ENCODE measurements at places on chromosomes 6 and 20. TPM values are rescaled to one million over a fixed set of nuclear protein-coding genes. Genes with fewer than 3 reads are reported as not detected.

DNA sequence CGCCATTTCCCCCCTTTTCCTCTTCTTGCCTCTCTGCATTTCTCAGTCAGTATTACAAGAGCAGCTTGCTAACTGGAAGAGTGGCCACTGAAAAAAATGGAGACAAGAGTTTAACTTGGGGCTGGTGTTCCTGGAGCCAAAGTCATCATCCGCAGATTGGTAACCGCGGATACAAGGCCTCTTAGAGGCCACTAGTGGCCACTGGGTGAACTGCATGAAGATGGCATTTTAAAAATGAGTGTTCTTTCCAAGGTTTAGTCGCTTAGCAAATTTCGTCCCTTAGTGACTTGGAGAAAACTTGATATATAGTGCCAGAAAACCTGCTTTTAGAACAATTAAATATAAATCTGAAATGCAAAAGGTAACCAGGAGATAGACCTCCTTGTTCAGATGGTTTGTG lies 4.8 kb downstream of the F13A1 start:
- DNase-seq, result no peak

DNA sequence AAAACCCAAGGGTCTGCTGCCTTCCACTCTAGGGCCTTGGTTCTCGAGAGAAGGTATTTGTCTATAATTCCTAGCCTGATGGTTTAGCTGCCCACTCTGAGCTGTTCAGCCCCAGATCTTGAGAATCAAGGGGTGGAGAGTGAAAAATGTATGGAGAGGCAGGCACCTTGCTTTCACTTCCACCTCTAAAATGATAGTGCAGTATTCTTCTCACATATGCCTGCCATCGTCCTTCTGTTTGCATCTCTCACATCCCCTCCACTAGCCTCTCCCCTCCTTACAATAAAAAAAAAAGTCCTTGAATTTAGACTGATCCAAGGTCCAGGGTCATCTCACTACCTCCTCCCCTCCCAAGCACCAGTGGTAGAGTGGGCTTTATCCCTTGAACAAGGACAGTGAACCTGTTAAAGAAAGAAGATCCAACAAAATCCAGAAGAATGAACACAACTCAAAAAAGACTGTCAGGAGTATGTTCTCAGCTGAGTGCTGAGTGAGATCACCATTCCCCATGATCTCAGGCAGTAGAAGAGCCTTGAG lies 104.2 kb downstream of the HIVEP1 start:
- DNase-seq, result no peak

DNA sequence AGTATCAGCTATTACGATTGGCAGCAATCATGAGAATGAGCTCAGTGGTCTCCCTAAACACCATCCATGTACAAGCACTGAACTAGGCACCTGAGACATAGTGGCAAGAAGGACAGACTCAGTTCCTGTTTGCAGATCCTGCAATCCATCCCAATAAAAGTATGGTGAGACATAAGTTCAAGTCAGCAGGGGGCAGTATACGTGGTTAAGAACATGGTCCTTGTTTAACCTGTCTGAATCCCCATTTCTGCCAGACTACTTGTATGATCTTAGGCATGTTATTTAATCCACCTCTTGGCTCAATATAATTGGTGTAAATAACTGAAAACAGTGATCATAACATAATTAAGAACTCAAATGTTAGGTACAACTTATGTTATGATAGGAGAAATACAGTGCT lies 33.2 kb upstream of the PNISR start:
- DNase-seq, result no peak

DNA sequence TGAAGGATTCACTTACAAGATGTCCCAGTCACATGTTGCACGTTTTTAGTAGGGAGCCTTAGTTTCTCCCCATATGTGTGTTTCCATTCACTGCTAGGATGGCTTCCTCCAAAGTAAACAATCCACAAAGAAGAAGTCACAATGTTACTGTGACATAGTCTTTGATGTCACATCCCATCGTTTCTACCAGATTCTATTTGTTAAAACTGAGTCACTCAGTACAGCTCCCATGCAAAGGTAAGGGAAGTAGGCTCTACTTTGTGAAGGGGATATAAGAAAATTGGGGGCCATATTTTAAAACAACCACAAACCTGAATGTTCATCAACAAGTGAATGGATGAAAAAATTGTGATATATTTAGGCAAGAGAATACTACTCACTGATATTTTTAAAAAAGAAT lies at the start of the genes OR11A1 and OR2H1:
TSS of gene OR11A1 (minus strand) at position 101 of the 400 bp plus-strand sequence. CDS start 29,430 bp downstream, outside the sequence.
TSS of gene OR2H1 (plus strand) at position 185 of the 400 bp plus-strand sequence. CDS start 4,615 bp downstream, outside the sequence.
- DNase-seq, result no peak

- DNase-seq, result no peak
Measured at GRCh38 chr6:16747232-16748024, 13.8 kb downstream of the ATXN1 start.

GRCh38 chr20:62056377-62056776 lies 9.3 kb downstream of the TAF4 start:
- no peak for DNase-seq

- DNase-seq, result peak; percentile 40
Measured at GRCh38 chr6:97668716-97669115, 385.7 kb upstream of the MMS22L start.

DNA sequence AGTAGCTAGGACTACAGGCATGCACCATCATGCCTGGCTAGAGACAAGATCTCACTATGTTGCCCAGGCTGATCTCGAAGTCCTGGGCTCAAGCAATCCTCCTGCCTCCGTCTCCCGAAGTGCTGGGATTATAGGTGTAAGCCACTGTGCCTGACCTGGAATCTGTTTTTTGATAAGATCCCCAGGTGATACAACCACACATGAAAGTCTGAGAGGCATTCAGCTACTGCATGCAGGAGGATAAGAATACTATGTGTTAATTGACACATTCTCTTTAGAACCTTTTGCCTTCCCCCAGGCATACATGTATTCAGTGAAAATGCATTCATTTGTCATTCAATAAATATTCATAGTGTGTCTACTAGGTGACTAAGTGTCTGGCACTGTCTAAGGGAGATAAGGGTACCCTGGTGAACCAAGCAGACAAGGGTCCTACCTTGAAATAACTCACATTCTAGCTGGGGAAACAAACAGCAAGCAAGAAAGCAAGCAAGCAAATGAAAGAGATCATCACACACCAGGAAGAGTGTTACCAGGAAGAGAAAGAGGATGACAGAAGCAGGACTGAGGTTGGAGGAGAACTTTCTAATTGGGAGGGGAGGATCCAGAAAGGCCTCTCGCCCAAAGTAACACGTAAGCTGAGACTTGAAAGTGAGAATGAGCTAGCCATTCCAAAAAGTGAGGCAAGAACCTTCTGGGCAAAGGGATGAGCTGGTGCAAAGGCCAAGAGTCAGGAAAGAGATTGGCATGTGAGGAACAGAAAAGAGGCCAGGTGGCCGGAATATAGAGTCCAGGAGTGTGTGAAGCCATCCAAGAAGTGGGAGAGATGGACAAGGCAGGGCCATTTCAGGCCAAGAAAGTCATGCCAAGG lies 6.5 kb downstream of the GFOD1 start:
- DNase-seq, result no peak

- DNase-seq, result no peak
Measured at GRCh38 chr6:45504947-45505346, 127.2 kb upstream of the SUPT3H start.

DNA sequence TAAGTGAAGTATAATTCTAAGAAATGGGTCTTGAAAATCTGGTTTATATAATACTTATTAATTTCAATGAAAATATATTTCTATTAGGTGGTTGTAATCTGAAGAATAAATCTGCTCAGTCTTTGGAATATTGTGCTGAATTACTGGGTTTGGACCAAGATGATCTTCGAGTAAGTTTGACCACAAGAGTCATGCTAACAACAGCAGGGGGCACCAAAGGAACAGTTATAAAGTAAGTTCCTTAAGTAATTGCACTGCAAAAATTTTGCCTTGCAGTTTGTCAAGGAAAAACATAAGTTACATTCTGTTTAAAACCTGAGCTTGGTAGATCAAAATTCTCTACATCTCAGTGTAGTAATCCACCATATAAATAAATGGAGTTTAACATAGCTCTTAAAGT lies 106.0 kb downstream of the MYO6 start:
- DNase-seq, result no peak

DNA sequence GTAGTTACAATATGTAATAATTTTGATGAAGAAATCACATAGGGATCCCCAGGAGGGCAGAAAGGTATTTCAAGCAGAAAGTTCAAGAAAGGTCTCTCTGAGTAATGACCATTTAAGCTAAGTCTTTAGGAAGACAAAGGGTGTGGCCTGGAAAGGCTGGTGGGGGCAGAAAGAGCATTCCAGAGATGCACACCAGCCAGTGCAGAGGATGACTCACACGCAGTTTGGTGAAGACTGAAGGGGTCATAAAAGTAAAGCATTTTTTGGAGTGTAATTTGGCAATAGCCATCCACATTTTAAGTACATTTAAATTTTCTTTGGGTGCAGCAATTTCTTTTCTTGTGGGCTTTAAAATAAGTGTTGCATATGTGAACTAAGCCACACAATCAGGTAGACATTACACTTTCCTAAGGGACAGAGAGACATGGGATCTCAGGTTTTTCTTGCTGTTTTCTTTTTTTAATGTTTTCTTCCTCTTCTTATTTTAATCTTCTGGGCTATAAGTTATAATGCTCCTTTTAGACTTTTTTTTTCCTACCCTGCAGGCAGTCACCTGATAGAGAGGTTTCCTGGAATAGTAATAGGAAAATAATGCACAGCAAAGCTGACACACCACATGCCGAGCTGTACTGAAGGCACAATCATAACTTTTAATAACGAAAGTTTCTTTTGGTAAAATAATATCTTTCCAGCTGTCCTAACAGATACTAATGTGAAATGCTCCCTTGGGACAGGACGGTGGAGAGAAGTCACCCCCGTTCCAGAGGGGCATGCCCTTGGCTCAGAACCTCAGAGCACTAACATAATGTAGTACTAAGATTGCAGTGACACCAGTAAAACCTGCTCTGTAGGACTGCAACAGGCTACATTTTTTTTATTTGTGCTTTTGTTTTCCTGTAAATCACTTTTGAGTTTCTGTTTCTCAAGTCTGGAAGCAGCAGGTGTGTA lies 49.6 kb upstream of the PTPRK start:
- DNase-seq, result no peak

DNA sequence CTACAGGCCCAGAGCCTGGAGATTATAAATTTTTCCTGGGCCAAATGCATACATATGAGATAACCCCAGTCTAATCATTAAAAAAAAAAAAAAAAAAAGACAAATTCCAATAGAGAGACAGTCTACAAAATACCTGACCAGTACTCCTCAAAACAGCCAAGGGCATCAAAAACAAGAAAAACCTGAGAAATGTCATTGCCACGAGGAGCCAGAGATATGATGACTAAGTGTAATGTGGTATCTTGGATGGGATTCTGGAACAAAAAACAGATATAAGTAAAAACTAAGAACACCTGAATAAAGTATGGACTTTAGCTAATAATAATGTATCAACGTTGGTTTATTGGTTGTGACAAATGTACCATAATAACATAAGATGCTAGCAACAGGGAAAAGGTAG lies 24.9 kb downstream of the UBE2V1 start:
- DNase-seq, result no peak

- no peak for DNase-seq
Measured at GRCh38 chr6:157486572-157486971, 105.6 kb downstream of the ZDHHC14 start.

DNA sequence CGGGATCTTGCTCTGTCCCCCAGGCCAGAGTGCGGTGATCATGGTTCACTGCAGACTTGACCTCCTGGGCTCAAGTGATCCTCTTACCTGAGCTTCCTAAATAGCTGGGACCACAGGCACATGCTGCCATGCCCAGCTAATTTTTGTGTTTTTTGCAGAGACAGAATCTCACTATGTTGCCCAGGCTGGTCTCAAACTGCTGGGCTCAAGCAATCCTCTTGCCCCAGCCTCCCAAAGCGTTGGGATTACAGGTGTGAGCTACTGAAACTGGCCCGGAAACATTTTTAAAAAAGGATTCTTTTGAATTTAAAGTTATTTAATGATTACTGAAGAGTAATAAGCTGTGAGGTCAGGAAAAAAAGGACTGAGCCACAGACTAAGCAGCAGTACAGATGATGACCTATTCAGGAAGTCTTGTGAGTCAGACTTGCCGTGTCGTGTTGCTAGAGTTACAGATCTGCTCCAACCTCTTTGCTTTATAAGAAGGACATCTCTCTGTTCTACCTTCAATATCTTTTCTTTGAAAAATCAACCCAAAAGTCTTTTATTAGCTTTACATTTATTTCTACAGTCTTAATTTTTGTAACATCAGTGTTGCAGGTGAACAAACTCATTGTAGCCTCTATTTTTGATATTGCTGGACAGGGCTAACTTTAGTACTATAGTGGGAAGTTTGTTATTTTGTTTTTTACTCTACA lies 108.7 kb downstream of the NCOA3 start:
- DNase-seq, result no peak

DNA sequence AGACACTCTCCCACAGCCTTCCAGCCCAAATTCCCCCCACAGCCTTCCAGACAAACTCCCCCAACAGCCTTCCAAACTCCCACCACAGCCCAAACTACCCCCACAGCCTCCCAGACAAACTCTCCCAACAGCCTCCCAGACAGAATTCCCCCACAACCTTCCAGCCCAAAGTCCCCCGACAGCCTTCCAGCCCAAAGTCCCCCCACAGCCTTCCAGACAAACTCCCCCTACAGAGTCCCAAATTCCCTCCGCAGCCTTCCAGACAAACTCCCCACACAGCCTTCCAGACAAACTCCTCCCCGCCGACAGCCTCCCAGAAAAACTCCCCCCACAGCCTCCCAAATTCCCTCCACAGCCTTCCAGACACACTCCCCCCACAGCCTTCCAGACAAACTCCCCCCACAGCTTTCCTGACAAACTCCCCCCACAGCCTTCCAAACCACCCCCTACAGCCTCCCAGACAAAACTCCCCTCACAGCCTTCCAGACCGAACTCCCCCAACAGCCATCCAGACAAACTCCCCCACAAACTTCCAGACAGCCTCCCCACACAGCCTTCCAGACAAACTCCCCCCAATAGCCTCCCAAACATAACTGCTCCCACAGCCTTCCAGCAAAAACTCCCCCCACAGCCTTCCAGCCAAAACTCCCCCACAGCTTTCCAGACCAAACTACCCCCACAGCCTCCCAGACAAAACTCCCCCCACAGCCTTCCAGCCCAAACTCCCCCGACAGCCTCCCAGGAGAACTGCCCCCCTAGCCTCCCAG lies 38.0 kb upstream of the SYNDIG1 start:
- DNase-seq, result no peak

The VPS52 gene
- total RNA-seq, result 30.4 TPM

The USP49 gene
- 1.2 TPM for total RNA-seq

The SYTL3 gene
- total RNA-seq, result 11.7 TPM

The OR2B6 gene
- total RNA-seq, result not detected

The OPRM1 gene
- not detected for total RNA-seq

The SLC35D3 gene
- not detected for total RNA-seq

The SNTA1 gene
- total RNA-seq, result 215 TPM

The SLC4A11 gene
- 0.16 TPM for total RNA-seq

The PRDM13 gene
- not detected for total RNA-seq

All from Right ventricle myocardium superior (tissue), 1 donor.